HT-29 (cell line): ENCODE measurements at places on chromosomes 2 and 18. TPM values are rescaled to one million over a fixed set of nuclear protein-coding genes. Genes with fewer than 3 reads are reported as not detected.

- DNase-seq: no peak
Measured at GRCh38 chr2:7430421-7430868, 513.2 kb downstream of the RNF144A start.

Gene TMEM200C
- not detected in 2 replicates for total RNA-seq

DNA sequence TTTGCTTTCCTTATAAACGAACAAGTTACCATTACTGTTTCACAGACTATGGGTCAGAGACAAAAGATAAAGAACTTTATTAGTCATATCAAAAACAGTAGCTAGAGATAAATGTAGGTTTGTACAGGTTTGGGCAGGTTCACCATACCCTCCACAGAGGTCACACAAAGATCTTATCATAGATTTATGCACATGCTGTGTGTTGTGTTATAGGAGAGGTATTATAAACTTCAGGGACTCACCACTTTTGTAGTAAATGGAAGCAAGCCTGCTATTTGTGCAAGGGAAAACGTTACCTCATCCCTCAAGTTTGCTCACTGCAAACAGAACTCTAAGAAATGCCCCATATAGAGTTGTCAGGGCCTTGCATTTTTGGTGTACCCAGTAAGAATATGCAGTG lies 584.5 kb upstream of the LRRTM1 start:
- peak; percentile 43 for DNase-seq

DNA sequence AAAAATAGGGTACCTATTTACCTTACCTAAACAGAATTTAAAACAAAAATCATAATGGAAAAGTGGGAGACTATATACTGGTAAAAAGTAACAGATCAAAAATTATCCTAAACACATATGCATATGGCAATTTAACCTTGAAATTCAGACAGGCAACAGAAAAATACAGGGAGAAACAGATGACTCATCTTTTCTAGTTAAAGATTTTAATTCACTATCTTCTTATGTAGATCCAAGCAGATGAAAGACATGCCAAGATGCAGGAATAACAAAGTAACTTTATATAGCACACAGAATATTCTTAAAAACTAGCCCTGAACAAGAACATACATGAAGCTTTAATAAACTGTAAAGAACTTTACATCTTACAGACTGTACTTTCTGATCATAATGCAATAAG lies 30.9 kb downstream of the PRPF40A start:
- no peak for DNase-seq

GRCh38 chr18:47602273-47602897 lies 328.1 kb downstream of the SMAD2 start:
- no peak for DNase-seq

Gene GALNT5
- total RNA-seq: 0.70 and 1.1 TPM in 2 replicates

Gene MBD1
- total RNA-seq: 47.4 and 50.5 TPM in 2 replicates

GRCh38 chr2:88737385-88737784 lies 45.9 kb downstream of the RPIA start:
- DNase-seq: no peak

GRCh38 chr2:112833976-112834375 lies 2.6 kb downstream of the IL1B start:
- no peak for DNase-seq

DNA sequence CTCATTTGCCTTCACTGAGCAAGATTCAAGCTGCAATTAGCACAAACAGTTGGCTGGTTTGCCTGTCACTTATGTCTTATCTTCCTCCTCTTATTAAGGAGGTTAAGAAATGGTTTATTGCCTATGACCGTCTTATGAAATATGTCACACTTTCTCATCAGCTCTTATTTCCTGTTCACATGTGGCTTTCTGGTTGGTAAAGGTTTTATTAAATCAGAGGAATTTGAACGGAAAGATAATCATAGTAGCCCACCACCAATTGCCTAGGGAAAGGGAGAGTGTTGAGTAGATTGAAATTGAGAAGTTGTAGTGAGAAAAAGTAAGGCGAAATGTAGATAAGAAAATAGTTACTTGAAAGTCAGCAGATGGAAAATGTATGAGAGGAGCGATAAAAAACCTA lies 4.2 kb upstream of the IL1R1 start:
- DNase-seq: no peak
